ENCODE measurements at places on chromosomes 2 and 18.

DNA sequence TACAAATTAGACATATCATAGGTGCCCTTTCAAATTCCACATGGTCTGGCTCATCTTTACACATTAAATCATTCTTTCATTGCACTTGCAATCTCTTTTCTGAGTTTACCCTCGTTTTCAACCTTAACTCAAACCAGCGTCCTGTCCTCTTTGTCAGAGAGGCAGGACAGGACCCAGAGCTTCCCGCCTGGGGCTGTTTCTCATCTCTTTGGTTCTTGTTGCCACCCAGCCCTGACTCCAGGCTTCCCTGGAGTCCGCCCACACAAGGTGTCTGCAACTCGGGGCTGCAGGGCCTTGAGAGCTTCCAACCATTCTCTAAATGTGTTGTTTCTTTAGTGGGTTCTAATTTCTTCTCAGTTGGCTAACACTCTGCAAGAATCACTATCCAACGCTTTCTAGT is 24.4 kb downstream of the RBMS1 start:
- no peak for DNase-seq

DNA sequence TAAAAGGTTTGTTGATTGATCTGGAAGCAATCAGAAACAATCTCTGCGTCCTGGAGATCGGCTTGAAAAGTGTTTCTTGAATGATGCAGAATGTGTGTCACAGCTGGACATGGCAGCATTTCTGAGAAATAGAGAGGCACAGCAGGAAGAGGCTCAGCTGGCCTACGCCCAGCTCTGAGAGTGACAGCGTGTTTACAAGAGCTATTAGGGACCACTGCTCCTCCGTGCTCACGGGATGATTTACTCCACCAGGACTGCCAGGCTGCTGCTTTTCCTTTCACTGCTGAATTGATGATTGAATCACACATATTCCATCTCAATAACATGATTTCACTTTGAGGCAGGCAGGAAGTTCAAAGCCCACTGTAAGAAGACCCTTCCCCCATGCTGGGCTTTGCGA is 62.8 kb downstream of the GALNT14 start:
- no peak for DNase-seq

- no peak for DNase-seq
Observed at GRCh38 chr2:179234658-179235240, 29.9 kb downstream of the SESTD1 start.

GRCh38 chr2:160741815-160742214 is 248.2 kb upstream of the RBMS1 start:
- no peak for DNase-seq

DNA sequence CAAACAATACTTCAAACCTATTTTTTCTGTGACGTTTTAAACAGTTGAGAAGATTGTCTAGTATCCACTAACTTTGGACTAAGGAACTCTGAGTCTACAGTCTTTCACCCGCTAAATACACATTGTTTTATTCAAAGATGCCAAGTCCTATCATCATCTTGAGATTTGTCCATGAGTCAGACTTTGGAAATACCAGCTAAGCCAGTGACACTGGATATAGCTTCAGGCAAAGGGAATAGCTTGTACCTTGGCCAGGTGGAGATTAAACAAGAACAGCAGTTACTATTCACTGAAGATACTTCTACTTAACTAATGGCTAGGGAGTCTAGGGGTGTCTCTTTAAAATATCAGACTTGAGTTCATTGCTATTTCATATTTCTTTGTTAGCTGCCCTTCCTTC is 137.5 kb downstream of the COMMD1 start:
- no peak for DNase-seq

DNA sequence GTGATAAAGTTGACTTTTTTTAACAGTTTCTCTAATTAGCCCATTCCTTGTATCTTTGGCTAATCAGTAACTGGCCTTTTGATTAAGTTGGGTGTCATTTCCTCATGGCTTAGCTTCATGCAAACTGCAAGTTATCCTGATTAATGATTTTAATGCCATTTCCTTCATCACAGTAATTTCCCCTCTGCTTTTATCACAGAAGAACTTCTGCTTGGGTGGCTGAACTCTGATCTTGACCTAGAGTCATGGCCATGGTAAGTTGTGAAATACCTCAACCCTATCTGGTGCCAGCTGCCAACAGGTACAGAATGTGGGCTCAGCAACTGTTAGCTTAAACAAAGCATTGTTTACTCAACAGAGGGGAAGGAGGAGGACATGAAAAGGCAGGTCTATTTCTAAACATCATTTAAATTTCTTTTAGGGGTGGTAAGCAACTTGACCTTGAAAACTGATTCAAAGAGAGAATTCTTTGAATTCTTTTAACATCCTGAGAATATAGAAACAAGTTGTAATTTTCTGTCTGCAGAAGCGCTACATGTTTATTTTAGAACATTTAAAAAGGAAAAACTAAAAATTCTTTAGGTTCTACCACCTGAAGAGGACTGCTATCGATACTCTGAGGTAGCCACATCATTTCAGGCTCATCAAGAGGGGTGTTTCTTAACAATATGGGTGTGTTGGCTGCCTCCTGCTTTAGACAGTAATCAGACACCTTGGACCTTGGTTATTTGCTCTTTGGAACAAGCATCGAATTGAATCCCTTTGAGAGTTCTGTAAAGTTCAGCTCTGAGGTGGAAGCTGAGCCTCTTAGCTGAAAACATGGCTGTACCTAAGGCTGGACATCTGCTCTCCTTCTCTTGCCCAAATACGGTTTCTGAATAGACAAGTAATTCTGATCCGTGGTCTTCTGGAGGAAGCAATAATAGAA is 39.7 kb downstream of the ANXA4 start:
- no peak for DNase-seq

DNA sequence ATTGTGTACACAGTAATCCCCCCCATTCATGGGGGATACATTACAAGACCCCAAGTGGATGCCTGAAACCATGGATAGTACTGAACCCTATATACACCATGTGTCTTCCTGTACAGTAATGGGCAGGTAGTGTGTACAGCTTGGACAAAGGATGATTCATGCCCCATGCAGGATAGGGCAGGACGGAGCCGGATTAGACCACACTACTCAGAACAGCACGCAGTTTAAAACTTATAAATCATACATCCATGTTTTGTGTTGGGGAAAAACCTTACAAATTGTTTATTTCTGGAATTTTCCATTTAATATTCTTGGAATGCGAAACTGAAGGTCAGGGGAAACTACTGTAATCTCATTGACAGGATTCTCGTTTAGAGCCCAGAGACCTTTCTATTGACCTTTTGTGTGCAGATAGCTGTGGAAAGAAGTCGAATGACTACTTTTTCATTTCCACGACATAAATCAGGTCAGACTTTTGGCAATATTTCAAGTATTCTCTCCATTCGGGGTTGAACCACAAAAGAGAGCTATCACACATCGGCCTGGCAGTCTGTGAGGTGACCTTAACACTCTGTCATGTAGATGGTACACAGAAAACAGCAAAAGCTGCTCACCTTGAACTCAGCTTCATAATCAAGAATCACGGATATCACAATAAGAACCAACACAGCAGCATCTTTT is 9.9 kb upstream of the YPEL5 start:
- DNase-seq = no peak

- no peak for DNase-seq
Observed at GRCh38 chr2:135063210-135063609, 11.1 kb downstream of the RAB3GAP1 start.
